ENCODE measurements at places on chromosomes 3 and 15.
A peak's percentile ranks its signal among the peaks of the same experiment; 100 is the strongest.

GRCh38 chr3:5497497-5497896 is 310.0 kb downstream of the EDEM1 start:
- DNase-seq: no peak

- no peak for DNase-seq
Observed at GRCh38 chr3:57538465-57538864, 5.7 kb downstream of the DNAH12 start.

DNA sequence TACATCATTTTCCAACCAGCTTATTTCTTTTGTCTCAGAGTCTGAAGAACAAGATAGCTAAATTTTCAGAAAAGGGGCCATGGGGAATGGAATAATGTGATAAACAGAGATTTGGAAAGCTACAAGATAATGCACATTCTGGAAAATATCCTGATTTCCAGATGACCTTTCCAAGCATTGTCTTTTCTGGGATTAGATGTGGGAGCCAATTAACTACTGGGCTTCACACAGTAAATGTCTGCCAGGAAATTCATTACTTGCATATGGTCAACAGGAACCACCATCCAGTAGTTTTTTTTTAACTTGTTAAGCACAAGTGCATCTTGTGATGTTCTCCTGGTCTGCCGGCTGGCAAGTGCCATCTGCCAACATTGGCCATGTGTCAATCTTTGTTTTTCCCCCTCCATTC is 131.1 kb upstream of the BFSP2 start:
- no peak for DNase-seq

DNA sequence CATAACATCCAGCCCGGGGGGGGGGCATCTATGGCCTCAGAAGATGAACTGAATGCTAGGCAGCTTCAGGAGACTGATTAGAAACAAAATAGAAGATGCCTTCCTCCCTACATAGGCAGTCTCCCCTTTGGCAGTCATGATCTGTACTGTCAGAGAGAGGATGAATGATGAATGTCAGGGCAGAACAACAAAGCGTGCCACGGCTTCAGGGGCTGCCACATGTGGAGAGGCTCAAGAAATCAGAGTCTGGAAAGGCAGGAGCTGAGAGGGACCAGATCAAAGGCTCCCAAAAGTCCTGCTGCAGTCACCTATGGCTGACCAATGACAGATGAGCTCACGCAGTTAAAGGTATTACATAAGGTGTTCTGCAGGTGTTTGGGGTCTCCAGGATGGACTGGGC is 180.4 kb downstream of the UACA start:
- DNase-seq: no peak

- DNase-seq: no peak
Observed at GRCh38 chr3:66241466-66241865, 20.7 kb downstream of the SLC25A26 start.

DNA sequence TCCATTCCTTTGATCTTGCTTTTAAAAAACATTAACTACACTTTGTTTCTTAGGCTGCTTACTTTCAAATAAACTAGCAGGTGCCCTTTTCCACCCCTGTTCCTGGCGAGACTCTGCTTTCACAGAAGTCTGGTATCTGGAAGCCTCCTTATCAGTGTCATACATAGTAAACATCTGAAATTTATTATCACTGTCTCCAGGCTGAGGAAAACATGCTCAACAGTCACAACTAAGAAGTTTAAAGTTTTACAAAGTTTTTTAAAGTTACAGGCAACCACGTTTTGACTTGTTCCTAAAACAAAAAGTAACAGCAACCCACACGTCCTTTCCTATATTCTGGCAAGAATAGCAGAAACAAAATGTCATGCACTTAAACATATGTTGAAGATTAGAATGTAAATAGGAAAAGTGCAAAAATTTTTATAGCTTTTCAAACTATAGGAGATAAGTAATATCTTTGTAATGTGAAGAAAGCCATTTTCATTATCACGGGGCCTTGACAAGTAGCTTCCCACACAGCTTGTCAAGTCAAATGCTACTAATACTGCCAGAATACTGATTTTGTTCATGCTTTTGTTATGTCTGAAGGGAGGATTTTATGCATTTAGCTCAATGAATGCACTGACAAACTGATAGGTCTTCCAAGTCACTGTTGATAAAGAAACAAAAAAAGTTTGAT is 275.2 kb upstream of the KCNMB2 start:
- DNase-seq: no peak

DNA sequence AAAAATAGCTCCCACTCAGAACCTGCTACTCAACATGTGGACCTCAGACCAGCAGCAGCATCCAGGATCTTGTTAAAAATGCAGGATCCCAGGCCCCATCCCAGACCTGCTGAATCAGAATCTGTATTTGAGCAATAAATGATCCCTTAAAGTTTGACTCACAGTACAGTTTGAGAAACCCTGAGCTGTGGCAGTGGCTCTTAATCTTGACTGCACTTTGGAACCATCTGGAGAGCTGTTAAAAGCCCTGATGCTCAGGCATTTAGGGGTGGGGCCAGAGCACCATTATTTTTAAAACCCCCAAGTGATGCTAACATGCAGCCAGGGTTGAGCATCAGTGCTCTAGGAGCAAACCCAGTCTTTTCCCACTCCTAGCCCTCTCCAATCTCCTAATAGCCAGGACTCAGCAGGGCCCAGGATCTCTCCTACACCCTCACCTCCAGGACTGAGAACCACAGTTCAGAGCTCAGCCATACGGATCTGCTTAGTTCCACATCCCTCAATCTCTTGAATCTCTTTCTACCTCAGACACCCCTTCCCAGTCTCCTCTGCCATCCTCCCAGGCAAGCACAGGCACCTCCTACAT is 10.2 kb downstream of the RFTN1 start:
- no peak for DNase-seq

- DNase-seq: peak; percentile 20
Observed at GRCh38 chr15:41772720-41773331, 1.5 kb upstream of the MAPKBP1 start.

GRCh38 chr3:109480014-109480413 is 142.7 kb upstream of the DPPA4 start:
- no peak for DNase-seq

- DNase-seq: no peak
Observed at GRCh38 chr15:61762676-61763075, 297.6 kb downstream of the VPS13C start.

DNA sequence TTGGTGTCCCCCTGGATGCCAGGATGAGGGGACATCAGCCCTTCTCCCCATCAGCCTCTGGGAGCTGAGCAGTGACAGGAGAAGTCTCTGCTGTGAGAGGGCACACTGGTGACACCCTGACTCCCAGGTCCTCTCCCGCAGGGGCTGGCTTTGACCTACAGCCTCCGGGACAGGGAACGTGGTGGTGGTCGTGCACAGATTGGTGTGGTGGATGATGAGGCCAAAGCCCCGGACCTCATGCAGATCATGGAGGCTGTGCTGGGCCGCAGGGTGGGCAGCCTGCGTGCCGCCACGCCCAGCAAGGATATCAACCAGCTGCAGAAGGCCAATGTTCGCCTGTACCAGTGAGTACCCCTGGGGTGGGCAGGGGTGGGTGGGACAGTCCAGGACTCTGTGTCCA is 6.8 kb downstream of the VILL start:
- DNase-seq: no peak

DNA sequence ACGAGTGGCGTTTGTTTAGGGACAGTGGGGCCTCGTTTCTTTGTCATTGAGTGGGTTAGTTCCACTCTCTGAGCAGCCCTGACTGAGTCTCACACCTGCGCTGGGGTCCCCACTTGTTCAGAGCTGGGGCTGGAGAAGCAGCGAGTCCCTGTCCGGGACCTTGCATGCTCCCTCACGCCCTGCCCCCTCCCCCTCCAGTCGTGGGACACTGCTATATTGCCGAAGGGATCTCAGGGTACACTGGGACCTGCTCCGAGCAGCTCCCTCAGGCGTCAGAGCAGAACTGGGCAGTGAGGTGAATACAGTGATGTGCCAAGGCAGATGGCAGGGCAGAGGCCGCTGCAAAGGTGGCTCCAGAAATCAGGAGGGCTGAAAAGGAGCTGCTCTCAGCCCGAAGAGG is 59.9 kb upstream of the KLF13 start:
- DNase-seq: no peak

DNA sequence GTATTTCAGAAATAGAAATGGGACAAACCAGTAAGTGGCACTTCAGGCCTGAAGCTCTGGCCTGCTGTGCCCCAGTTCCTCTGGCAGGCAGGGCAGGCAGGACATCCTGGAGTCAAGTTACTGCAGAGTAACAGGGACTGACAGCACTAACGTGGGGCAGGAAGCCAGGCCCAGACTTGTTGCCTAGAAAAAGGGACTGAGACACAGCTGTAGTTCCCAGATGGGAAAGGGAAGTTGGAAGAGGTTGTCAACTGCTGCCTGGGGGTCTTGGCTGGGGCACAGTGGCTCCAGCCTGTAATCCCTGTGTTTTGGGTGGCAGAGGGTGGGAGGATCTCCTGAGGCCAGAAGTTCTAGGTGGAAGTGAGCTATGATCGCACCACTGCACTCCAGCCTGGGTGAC is 171.9 kb downstream of the FMN1 start:
- DNase-seq: no peak

DNA sequence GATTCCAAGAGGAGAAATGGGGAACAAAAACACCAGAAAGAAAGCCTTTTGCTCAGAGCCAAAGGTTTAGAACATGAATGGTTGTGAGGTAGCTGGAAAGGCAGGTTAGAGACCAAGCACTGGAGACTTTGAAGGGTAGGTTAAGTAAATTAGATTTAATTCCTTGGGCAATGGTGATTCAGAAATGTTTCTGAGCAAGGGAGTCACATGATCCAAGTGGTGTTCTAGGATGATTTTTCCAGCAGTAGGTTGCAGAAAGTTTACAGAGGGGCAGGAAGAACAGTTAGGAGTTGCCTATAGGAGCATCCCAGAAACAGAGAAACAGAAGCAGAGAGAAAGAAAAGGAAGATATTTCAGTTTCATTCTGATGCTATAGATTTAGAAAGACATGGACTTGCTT is 139.8 kb downstream of the WDR76 start:
- no peak for DNase-seq

- DNase-seq: no peak
Observed at GRCh38 chr15:74843891-74844299, 939 bp upstream of the ULK3 start.

- no peak for DNase-seq
Observed at GRCh38 chr15:77145370-77145769, 74.5 kb upstream of the TSPAN3 start.

- no peak for DNase-seq
Observed at GRCh38 chr3:127846576-127846975, 24.3 kb upstream of the MGLL start.

GRCh38 chr3:17290894-17291293 is 406.1 kb downstream of the PLCL2 start:
- no peak for DNase-seq

GRCh38 chr3:47083786-47084185 is 80.1 kb downstream of the SETD2 start:
- DNase-seq: no peak

DNA sequence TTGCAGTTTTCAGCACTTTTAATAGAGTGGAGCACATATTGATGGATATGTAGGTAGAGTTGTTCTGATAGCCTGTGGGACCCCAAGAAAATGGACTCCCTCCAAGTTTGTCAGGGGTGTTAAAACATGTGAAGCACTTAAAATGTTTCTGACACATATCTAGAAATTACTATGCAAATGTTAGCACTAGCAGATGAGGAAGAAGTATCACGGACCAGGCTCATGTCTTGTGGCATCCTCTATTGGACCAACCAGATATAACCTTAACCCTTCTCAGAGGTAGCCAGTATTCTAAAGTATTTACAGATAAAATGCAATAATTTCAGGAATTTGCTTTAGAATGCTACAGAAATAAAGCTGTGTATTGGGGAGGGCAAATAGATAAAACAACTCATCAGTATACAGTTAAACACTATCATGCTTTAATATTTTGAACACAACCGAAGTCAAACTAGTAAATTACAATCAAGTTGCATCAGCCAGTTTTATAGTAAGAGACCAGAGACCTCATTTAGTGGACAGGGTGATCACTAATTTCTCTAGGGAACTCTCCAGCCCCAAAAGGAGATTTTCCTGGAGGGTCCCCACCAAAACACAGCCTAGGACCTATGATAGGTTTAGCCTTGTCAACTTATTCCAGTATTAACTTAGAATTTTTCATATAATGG is 57.2 kb upstream of the FBN1 start:
- no peak for DNase-seq

DNA sequence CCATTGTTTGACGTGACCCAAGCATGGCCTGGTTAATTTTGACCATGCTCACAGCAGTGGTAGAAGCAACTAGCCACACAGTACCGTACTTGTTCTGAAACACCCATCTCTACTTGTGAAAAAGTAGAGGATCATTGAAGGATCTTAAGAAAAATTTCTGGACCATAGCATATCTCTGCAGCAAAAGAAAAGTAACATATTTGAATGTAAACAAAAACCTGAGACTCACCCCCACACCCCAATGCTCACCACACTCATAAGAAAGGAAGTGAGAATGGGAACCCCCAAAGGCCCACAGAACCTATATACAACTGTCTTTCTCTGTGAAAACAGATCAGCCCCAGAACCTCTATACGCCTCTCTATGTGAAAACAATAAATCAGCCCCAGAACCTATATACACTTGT is 33.8 kb upstream of the TFRC start:
- no peak for DNase-seq

DNA sequence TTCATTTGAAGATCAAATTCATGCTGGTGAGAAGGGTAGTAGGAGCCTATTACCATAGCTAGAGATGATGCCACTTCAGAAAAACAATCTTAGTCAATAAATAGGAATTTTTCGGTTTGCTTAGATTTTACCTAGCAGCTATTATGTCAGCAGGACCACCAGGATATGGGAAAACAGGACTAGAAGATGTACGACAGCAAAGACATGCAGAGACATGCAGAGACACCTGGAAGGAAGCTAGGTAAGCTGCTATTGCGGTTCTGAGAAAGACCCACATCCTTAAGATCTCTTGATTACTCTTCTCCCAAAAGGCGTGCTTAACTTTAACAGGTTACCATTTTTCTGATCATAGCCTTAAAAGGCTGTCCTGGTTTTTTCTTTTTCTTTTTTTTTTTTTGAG is 64.8 kb upstream of the THSD4 start:
- DNase-seq: no peak

DNA sequence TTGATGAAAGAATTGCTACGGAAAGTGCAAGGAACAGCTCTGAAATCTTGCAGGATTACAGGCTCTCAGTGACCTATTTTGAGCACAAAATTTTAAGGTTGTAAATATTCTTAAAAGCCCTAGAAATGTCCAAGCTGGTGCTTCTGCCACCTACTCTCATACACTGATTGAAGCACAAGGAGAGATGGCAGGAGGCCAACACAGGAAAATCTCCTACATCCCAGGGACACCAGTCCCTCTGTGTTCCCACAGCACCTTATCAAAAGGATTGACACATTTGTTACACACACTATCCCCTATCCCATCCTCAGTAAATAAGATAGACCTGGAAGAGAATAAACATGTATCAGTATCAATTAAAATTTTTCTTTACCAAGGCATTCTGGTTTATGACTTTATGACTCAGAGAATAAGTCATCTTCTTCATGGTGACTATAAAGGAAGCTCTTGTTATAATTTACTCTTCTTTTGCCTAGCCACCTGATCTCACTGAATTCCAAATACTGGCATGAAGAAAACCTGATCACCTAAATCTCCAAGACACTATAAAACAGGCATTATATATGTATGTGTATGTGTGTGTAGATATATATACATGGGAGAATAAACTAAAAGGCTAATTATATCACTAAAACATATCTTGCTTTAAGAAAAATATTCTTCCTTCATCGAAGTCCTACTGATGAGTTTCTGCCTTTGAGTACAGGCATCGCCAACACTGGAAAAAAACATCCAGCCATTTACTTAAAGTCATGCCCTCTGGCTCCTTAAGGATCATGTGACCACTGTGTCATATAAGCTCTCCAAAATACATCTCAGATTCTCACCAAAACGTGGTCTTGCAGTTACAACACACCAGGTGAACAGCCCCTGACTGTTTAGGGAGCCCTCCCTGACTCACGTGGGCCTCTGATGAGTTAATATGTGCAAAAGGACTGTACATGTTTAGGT is 208.1 kb upstream of the NR2F2 start:
- DNase-seq: no peak
